MCF 10A (cell line): ENCODE measurements at places on chromosomes 7 and 10. TPM values are rescaled to one million over a fixed set of nuclear protein-coding genes. Genes with fewer than 3 reads are reported as not detected.

DNA sequence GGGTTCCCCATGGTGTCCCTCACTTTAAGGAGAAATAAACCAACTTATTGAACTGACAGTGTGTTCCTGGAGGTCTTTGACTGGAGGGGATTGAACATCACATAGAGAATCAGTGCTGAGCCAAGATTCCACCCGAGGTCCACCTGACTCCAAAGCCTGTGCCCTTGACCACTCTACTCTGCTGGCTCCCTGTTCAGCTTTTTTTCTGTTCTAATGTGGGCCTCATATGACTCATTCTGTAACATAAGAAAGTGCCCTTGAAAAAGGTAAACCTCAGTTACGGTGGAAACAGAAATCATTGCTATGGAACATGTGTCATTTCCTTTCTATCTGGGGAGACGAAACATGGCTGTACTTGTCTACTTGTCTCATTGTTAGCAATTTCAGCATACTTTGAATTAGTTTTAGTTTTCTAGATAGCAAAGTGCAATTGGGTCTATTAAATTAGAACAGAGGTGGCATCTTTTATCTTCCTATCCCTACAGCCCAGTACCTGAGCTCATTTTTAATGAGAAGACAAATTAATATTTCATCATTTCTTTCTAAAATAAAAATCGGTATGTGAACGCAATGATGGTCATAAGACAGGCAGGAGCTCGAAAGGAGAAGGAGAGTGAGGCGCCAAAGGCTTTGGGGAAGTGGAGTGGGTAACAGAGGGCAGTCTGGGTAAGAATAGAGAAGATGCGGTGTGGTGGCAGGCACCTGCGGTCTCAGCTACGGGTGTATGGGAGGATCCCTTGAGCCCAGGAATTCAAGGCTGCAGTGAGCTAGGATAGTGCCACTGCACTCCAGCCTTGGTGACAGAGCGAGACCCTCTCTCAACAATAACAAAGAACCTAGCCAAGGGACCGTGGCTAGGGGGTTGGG is 1.5 kb downstream of the GSDME start:
- DNase-seq = peak; percentile 86

DNA sequence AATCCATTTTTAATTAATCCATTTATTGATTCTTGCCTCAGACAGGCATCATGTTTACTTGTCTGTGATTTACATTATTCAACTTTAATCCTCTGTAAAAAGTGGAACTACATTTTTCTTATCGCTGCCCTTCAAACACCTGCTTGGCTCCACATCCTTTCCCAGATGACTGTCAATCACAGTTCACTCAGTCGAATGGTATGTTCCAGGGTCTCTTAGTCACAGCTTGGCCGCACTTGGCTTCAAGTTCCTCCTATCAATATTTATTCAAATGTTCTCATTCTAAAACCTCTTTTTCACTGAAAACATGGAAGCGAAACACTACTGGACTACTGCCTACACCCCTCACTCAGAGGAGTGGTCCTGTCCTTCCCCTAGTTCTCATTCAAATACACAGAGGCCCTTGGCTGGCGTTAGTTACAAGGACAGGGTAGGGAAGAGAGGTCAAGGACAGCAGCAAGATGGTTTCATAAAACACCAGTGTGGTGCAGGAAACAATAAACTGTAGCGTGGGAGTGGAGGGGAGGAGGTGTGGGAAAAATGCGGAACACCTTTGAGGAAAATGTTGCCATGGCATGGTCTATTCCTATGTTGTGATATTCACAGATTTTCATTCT is 143.2 kb downstream of the USP6NL start:
- peak; percentile 26 for DNase-seq

DNA sequence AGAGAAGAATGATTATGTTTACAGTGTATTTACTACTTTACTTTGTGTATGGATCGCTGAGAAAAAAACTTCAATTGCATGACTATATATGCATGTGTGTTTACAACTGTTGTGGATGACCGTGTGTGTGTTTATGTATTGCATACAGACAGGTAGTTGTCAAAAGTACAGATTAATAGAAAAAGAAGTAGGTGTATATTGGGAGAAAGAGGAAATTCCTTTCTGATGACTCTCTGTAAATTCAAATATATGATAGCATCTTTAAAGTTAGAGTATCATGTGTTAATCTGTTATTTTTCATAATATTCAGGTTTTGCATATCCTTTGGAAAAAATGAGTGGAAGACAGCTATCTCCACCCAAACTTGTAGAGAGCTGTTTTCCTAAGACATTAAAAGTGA is 160.4 kb upstream of the AGR3 start:
- DNase-seq = no peak

Gene CDHR1
- not detected in 2 replicates for total RNA-seq

GRCh38 chr7:30642789-30643188 is 39.5 kb downstream of the CRHR2 start:
- DNase-seq = no peak

GRCh38 chr10:28181478-28182096 is 121.3 kb downstream of the MPP7 start:
- no peak for DNase-seq

GRCh38 chr10:131772441-131772840 is 128.4 kb upstream of the PPP2R2D start:
- DNase-seq = no peak

- DNase-seq = no peak
These were observed 257.9 kb upstream of the AKR1E2 start for GRCh38 chr10:4568086-4568485.

Gene CHST3
- total RNA-seq = 28.7 and 29.3 TPM in 2 replicates

GRCh38 chr7:150695654-150696053 is 10.1 kb downstream of the GIMAP2 start:
- no peak for DNase-seq

DNA sequence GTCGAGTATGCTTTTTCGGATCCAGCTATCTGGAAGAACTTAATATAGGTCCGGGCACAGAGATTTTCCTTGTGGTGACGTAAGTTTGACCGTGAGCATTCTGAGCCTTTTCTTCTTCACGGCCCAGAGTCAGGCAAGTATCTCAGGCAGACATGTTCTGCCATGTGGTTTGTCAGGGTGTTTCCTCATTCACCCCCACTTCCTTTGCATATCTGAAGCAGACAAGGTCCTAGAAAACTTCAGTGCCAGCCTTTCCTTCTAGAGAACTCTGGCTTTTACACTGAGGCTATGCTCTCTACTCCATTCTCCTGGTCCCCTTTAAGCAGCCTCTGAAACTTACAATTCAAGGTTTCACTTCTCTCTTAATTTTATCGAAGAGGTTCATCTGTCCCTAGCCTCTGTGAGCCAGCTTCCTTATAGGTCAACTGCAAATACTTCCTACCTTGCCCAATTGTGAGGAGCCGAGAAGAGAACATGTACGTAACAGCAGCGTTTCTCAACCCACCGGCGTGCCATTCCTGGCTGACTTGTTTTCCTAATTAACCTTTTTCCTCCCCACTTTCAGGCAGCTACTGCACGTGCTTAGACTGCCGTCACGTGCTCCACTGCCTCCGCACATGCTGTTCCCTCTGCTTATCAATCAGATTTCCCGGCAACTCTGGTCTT is 47.3 kb downstream of the CDCA7L start:
- DNase-seq = no peak

Gene MTG1
- total RNA-seq = 71.6 and 74.3 TPM in 2 replicates

Gene VSTM2A
- not detected in 2 replicates for total RNA-seq

- no peak for DNase-seq
These were observed 202.0 kb upstream of the LRRTM3 start for GRCh38 chr10:66723608-66724400.

Gene DENND2A
- 0.26 TPM in 1 of 2 replicates, not detected in the other for total RNA-seq

DNA sequence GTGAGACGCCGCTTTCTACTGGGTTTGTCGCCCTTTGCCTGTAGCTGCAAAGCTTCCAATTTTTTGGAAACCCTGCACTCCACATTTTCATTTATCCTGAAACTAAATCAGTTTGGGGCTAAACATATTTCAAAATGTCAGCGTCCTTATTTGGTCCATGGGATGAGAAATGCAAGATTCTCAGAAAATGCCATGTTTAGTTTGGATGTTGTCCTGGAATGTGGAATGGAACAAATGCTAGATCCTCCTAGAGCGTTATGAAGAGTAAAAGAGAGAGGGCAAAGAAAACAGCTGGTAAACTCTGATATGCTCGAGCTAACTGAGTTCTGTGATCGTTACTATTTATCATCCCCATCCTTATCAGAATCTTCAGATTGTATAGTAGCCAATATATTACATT is 236.9 kb downstream of the KLF6 start:
- no peak for DNase-seq

- no peak for DNase-seq
These were observed 539.9 kb downstream of the DNAJB6 start for GRCh38 chr7:157876469-157877285.

- DNase-seq = no peak
These were observed 37.2 kb upstream of the RTKN2 start for GRCh38 chr10:62305813-62306212.

DNA sequence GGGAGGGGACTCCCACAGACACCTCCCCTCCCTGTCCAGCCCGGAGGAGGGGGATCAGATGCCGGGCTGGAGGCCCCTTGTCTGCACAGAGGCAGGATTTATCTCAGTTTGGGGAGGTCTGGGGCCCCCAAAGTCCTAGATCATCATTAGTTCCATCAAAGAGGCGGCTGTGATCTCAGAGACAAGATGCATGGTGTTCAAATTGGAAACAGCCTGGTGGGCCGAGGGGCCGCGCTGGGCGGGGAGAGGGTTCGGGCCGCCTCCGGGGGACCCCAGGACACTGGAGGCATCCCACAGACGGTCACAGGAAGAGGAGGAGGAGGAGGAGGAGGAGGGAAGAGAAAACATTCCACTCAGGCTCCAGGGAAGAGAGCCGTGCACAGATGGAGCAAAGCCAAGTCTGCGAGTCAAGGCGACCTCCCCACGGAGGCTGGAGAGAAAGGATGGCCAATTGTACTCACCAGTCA is 69.5 kb upstream of the CUX1 start:
- DNase-seq = no peak

Gene FOXP2
- total RNA-seq = not detected in 2 replicates

GRCh38 chr7:139743967-139744767 is 33.6 kb downstream of the HIPK2 start:
- no peak for DNase-seq

GRCh38 chr7:9125246-9125645 is 691.8 kb downstream of the NXPH1 start:
- DNase-seq = no peak

DNA sequence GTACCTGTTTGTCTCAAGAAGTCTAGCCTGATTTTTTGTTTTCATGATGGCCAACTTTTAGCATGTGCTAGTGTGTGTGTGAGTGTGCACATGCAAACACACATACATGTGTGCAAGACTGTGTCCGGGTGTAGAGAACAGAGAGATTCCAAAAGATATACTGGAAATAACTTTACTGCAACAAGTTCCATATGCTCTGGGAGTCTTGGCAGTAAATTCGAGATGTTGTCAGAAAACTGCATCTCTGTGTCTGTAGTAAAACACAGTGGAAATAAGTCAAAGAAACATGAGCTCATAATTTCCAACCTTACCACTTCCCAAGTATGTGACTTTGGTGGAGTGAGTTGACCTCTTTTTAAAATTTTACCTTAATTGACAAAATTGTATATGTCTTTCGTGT is 950.8 kb upstream of the C7orf33 start:
- DNase-seq = no peak

GRCh38 chr7:159126311-159127260 is 18.1 kb downstream of the VIPR2 start:
- no peak for DNase-seq

Gene CCDC136
- total RNA-seq = 3.5 and 6.5 TPM in 2 replicates

GRCh38 chr7:130304878-130305277 is 11.9 kb downstream of the CPA4 start:
- DNase-seq = no peak

Gene IFIT1
- 0.17 and 0.26 TPM in 2 replicates for total RNA-seq
